Hepatocyte (in vitro differentiated cells): ENCODE measurements at places on chromosomes 2 and 18. TPM values are rescaled to one million over a fixed set of nuclear protein-coding genes. Genes with fewer than 3 reads are reported as not detected.

DNA sequence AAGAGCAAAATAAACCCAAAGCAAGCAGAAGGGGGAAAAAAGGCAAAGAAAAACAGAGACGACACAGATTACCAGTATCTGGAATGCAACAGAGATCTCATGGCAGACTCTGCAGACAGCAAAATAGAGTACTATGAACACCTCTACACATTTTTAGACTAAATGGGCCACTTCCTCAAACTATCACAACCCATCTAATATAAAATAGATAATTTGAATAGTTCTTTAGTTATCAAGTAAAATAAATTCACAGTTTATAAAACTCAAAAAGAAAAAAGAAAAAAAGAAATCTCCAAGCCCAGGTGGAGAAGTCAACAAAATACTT lies 16.6 kb downstream of the SESTD1 start:
- no peaks in the 10 kb centered on the region for H3K27me3 ChIP-seq
- DNase-seq, result no peak
- H3K36me3 ChIP-seq, result no peaks in the 10 kb centered on the region

RASGRP3 gene
- 5.9 and 8.6 TPM in 2 replicates for total RNA-seq

DNA sequence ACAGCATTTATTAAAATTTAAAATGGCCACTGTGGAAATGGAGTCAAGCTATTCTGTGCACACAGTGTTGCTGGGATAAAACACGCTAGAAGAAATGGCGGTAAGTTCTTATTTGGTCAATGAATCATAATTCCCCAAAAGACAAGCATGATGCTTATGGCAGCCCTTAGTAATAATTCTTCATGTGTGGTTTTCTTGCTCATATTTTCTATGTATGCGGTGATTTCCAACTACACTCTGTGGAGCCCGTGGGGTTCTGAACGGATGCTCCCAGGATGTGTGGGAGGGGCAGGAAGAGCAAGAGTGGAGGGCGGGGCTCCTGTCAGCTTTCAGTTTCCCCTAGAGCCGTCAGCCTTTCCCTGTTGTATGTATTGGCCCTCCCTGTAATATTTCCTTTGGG lies 91.7 kb upstream of the RMDN2 start:
- H3K27ac ChIP-seq, result no peak overlapping the region
- H3K4me1 ChIP-seq, result peaks cover 1% of the 10 kb centered on the region
- H3K36me3 ChIP-seq, result no peaks in the 10 kb centered on the region
- no peak for DNase-seq
- H3K27me3 ChIP-seq, result no peaks in the 10 kb centered on the region

PLCD4 gene
- total RNA-seq, result 0.52 and 1.7 TPM in 2 replicates

GRCh38 chr2:223853425-223853837 lies 16.0 kb upstream of the AP1S3 start:
- no peaks in the 10 kb centered on the region for H3K27me3 ChIP-seq
- H3K36me3 ChIP-seq, result no peaks in the 10 kb centered on the region
- H3K27ac ChIP-seq, result no peak overlapping the region
- no peak for DNase-seq

DNA sequence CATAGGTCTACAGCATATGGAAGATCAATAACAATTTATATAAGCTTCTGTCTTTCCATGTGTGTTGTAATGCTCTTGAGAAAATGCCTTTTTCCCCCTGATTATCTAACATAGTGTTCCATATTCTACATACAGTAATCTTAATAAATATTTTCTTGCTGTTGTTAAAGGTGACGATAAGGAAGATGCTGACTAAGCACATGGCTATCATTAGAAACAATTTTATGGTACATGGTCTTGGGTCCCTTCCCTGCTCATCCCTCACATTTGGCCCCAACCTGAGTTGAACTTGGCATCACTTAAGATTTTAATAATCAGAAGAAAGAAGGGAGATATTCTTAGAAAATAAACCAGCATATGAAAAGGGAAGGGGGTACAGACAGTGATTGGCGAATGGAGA lies 382.1 kb upstream of the CDH20 start:
- no peaks in the 10 kb centered on the region for H3K4me1 ChIP-seq
- no peak for DNase-seq
- no peaks in the 10 kb centered on the region for H3K27me3 ChIP-seq
- no peak overlapping the region for H3K4me3 ChIP-seq
- no peaks in the 10 kb centered on the region for H3K36me3 ChIP-seq

PLGLB2 gene
- 13.7 and 28.5 TPM in 2 replicates for total RNA-seq

KLHL14 gene
- total RNA-seq, result 0.57 and 0.60 TPM in 2 replicates

GRCh38 chr2:98769784-98770183 lies 38.9 kb upstream of the MGAT4A start:
- H3K36me3 ChIP-seq, result no peaks in the 10 kb centered on the region
- no peak overlapping the region for H3K4me3 ChIP-seq
- H3K27me3 ChIP-seq, result no peaks in the 10 kb centered on the region
- H3K4me1 ChIP-seq, result peaks cover 2% of the 10 kb centered on the region

DNA sequence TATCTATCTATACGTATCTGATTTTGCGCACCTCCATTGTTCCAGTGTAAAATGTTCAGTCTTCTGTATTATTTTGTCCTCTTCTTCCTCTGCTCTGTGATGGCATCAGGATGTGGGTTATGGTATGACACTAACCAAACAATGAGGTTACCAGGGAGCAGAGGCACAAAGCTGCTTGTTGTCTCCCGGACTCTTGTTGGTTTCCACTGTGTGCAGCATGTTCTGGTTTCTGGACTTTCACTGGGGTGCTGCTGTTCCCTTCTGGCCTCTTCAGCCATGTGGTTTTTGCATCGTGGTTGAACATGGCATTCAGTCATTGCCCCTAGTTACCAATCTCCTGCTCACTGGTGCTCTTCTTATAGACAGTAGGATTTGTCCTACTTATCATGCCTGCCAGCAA lies 665.9 kb downstream of the CBLN2 start:
- H3K27ac ChIP-seq, result no peak overlapping the region
- no peak overlapping the region for H3K4me3 ChIP-seq
- no peaks in the 10 kb centered on the region for H3K4me1 ChIP-seq
- no peaks in the 10 kb centered on the region for H3K36me3 ChIP-seq

EPB41L3 gene
- 24.5 and 31.7 TPM in 2 replicates for total RNA-seq
